ENCODE measurements at places on chromosomes 3 and 15.

DNA sequence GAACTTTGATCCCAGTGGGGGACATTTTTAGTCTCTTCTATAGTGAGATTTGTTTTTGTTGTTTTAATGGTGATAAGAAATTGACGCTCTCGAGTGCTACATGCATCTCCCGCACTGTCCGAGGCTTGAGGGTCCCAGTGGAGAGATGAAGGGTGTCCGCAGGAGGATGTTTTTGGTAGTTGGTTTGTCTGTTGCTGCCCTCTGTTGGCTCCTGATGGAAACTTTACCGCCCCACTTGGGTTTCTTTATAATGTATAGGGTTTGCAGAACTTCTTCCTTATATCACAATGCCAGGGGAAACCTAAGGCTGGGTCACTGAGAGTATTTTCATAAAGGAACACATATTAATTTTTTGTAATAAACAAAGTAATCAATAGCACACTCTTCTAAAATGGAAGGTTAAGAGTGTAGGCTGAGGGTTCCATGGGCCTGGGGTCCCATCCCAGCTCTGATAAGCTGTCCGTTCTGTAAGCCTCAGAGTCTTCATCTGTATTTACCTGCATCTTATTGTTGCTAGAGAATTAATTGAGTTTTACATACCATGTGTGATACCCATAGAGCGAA lies 185.3 kb upstream of the FEZF2 start:
- peak; percentile 65 for DNase-seq

DNA sequence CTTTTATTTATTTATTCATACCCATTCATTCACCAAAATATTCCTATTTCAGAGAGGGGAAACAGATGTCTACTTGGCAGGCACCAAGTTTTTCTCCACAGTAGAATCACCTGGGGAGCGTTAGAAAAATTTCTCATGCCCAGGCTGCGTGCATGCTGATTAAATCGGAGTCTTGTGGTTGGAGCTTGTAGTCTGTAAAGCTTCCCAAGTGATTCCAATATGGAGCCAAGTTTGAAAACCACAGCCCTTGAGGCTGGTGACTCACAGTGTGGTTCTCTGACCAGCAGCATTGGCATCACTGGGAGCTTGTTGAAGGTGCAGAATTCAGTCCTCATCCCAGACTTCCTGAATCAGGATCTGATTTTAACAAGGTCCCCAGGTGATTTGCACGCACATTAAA lies 49.7 kb downstream of the PDHB start:
- DNase-seq: no peak

DNA sequence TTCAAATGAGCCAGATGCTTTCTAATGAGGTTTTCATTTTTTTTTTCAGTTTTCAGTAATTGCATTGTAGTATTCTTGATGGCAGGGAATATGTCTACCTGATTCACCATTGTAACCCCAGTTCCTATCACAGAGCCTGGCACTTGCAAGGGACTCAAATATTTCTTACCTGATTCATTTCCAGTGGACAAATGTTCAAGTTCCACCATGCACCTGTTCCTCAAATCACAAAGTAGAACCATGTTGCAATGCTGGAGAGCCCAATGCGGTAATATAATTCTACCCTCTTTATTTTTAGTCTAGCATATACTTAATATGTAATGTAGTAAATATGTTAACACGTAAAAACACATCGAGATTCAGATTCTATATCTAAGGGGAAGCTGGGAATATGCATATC lies 722.6 kb downstream of the AGBL1 start:
- DNase-seq: no peak

GRCh38 chr3:103585809-103586208 lies 1151.0 kb downstream of the ZPLD1 start:
- no peak for DNase-seq

DNA sequence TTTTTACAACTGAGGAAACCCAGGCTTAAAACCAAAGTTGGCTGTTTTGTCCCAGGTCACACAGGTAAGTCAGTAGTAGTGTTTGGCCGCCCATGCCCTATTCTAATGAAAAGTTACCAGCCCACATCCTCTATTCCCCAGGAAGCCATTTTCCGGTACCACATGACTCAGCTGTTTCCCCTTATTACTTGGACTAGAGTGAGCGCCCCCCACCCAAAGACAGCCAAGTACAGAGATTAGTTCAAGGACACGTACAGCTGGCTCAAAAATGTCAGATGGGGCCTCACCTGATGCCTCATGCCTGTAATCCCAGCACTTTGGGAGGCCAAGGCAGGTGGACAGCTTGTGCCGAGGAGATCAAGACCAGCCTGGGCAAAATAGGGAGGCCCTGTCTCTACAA lies 8.5 kb upstream of the KLHL6 start:
- DNase-seq: peak; percentile 62

DNA sequence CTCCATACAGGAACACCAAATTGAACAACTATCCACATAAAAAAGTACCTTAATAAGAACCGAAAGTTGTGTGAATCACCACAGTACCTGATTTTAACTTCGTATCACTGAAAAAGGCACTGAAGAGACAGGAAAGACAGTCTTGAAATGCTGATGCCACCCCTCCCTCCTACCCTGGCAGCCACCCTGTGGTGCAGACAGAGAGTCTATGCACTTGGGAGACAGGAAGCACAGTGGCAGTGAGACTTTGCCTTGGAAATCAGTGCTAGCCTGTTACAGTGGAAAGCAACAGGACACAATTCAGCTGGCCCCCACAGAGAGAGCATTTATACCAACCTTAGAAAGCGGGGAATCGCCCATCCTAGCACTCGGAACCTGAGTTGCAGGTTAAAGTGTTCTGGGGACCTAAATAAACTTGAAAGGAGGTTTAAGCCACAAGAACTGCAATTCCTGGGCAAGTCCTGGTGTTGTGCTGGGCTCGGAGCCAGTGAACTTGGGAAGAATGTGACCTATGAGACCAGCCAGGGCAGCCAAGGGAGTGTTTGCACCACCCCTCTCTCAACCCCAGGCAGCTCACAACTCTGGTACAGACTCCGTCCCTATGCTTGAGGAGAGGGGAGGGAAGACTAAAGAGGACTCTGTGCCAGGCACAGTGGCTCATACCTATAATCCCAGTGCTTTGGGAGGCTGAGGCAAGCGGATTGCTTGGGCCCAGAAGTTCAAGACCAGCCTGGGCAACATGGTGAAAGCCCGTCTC lies 240.1 kb downstream of the ISL2 start:
- DNase-seq: peak; percentile 24

GRCh38 chr15:35168464-35168863 lies 83.4 kb upstream of the NANOGP8 start:
- no peak for DNase-seq

- no peak for DNase-seq
Observed at GRCh38 chr3:168615493-168616020, 519.8 kb upstream of the GOLIM4 start.

GRCh38 chr15:99565049-99565298 lies 810 bp upstream of the MEF2A start:
- DNase-seq: no peak
